ENCODE measurements at places on chromosomes 16 and 17. TPM values are rescaled to one million over a fixed set of nuclear protein-coding genes. Genes with fewer than 3 reads are reported as not detected.

DNA sequence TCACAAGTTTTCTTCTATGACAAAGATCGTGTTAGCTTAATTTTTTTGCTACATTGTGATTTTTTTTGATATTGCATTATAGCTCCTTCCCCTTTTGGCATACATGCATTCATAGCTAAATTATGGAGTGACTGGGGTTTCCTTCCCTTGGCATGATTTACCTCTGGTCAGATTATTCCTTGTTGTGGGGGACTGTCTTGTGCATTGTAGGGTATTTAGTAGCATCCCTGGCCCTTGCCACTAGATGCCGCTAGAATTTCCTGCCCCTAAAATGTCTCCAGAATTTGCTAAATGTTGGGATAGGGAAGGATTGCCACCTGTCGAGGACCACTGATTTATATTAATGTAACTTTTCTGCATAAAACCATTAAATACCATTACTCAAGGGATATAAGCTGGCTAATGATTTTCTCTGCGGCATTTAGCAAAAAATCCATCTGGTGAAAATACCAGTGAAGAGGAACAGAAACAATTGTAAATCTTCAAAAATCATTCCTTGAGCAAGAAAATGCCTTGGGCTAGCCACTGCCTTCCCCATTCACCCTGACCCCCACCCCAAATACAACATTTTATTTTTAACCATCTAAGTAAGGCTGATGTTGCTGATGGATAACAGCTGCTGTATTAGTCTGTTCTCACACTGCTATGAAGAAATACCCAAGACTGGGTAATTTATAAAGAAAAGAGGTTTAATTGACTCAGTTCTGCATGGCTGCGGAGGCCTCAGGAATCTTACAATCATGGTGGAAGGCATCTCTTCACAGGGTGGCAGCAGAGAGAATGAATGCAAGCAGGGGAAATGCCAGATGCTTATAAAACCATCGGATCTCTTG lies 195.2 kb downstream of the MAP2K6 start:
- peak; percentile 34 for DNase-seq

GRCh38 chr17:54891176-54891821 lies 9.4 kb upstream of the TOM1L1 start:
- peak; percentile 23 for DNase-seq

DNA sequence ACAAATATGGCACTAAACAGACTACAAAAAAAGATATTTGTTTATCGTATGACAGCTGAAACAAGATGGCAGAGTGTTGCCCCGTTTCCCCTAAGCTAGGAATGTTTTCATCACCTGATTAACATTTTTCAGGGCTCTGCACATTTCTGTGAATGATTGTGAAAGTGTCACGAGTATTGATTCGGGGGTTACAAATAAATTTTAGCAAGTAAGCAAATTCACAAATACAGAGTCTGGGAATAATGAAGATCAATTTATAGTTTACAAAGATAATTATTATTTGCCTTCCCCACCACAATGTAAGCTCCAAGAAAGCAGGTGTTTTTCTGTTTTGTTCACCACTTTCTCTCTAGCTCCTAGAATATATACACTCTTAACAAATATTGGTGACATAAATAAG lies 361.2 kb upstream of the ERCC4 start:
- no peak for DNase-seq

- no peak for DNase-seq
These were observed 6.3 kb upstream of the CD7 start for GRCh38 chr17:82323514-82324234.

DNA sequence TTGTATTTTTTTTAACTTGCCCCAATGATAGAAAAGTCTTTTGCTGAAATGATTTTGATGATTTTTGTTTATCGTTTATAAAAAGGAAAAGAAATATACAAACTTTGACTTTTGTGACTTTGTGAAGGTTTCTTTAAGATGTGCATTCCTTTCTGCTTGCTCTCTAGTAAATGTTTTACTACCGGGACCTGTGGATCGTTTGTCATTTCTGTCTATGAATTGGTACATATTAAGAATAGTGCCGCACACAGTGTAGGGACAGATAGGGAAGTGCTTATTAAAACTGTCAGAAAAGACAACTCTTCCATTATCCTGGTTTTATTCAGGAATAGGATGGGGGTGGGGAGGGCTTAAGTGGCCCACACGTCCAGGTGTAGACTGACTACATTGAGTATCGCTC lies 8.1 kb upstream of the PSMC5 start:
- no peak for DNase-seq

DNA sequence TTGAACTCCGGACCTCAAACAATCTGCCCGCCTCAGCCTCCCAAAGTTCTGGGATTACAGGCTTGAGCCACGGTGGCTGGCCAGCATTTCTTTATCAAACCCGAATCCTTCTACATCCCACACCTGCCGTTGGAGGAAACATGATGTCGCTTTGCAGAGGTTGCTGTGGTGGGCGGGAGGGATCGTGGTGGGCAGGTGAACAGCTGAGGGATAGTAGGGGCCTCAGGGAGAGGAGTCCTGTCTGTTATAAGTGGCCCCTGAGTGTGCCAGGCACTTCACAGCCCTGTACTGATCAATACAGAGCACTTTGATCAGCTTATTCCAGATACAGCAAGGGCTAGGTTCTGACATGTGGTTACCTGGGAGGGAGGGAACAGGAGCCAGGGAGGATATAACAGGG lies 76.5 kb downstream of the CYLD start:
- no peak for DNase-seq

DNA sequence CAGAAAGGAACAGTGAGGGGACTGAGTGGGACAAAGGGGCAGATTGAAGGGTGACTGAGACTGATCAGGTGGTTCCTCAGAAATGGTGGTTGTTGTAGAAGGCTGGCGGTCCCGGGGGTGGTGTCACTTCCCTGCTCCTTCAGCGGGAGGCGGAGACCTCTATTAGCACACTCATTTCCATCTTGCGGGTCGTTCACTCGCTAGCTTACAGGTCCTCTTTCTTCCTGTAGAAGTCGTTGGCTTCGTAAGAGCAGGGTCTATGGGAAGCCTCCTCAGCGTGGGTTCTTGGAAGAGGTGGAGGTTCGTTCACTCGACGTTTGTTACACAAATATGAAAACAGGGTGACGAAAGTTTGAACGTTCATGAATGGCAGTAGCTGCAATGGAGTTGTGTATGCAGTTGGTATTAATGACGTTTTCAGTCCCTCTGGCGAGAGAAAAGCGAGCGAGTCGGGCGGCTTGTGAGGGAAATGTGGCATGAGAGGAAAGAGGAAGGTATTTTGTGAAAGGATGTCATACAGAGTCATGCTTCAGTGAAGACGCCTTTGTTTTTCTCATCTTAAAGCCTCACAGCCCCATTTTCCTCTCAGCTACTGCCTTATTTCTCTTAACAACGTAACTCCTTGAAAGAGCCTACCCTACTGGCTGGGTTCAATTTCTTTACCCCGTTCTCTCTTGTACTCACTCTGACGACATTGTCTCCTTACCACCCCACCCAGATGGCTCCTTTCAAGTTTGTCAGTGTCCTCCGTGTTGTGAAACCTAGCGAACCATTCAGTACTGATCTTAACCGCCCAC lies 667 bp downstream of the EFCAB13 start:
- DNase-seq: peak; percentile 28

DNA sequence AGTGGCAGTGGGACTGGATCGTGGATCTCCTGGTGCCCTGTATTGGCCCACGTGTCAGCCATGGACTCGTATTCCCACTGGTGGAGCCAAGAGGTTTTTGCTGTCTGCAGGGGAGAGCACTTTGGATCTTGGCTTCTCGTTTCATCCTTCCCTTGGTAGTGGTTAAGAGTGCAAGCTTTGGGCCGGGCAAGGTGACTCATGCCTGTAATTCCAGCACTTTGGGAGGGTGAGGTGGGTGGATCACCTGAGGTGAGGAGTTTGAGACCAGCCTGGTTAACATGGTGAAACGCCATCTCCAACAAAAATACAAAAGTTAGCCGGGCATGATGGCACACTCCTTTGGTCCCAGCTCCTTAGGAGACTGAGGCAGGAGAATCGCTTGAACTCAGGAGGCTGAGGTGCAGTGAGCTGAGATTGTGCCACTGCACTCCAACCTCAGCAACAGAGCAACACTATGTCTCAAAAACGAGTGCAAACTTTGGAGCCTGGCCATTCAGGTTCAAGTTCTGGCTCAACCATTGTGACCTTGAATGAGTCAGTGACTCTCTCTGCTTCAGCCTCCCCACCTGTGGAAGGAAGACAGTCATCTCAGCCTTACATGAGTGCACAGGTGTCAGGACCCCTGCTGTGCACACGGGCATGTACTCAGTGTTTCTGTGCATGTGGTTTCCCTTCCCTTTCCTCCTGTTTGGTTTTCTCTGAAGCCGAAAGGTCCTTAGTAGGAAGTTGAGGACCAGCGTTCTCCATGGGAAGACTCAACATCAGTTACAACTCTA lies 57.4 kb downstream of the PLCG2 start:
- DNase-seq: no peak

DNA sequence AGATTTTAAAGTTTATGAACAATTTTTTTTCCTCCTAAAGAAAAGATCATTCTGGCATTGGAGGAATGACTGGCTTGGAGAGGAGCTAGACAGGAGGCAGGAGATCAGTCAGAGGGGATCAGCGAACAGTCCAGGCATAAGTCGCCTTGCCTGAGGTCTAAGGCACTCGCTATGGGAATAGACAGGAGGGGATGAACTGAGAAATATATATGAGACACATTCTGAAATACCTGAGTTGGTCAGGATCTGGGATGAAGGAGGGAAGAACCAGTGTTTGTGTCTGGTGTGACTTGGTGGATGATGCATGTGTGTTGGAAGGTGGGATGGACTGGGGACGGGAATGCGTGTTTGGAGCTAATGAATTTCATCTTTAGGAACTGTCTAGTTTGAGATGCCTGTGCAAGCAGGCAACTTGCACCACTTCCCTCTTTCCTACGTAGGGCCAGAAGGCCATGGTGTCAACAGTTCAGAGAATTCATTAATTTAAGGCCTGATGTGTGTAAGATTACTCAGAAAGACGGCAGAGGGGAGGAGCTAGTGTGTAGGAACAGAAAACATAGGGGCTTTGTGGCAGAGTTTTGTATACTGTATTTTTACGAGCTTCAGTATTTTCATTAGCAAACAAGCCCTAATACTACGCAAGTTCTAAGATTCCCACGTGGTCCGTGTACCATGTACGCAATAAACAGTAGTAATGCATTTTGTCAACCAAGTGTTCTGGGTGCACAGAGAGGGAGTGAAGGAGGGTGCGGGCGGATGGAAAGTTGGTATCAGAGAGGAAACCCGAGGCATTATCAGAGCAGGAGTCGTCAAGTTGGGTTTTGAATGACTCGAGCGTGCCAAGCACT lies 825 bp downstream of the HEATR6 start:
- no peak for DNase-seq

DNA sequence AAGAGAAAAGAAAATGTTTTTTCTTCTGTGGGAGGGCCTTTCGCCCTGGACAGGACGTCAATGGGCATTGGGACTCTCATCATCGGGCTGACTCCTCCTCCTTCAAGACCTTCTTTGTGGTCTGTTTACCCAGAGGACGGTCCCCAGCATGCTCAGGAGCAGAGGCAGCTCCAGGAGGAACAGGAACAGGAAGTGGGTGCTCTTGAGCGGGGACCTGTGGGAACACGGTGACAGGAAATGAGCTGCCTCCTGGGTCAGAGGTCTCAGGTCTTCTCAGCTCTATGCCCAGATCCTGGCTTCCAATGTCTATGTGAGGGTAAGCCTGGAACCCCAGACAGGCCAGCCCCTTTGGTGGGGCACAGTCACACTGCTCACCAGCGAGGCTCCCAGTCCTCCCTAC lies 12.2 kb downstream of the CD300LD start:
- DNase-seq: no peak

GRCh38 chr17:59620518-59621259 lies 994 bp downstream of the CLTC start:
- peak; percentile 22 for DNase-seq

DNA sequence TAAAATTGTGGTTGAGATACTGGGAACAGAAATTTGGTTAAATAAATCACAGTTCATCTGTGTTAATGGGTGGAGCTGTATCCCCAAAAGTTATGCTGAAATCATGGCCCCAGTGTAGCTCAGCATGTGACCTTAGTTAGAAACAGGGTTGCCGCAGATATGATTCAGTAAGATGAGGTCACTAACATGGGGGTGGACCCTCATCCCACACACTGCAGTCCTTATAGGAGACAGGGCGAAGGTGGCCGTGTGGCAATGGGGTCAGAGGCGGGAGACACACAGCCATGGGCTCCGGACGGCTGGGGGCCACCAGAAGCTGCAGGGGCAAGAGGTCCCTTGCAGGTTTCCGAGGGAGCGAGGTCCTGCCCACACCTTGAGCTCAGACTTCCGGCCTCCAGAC lies 10.7 kb downstream of the GALNS start:
- DNase-seq: no peak

DPEP3 gene
- not detected for total RNA-seq

XYLT1 gene
- total RNA-seq: 11.1 TPM

CLEC19A gene
- total RNA-seq: not detected

SHMT1 gene
- total RNA-seq: 18.9 TPM

PNMT gene
- total RNA-seq: not detected

KRTAP4-4 gene
- not detected for total RNA-seq

CHST5 gene
- 0.13 TPM for total RNA-seq
